Left ventricle myocardium superior (tissue), 1 donor: ENCODE measurements at places on chromosomes 2 and 18. TPM values are rescaled to one million over a fixed set of nuclear protein-coding genes. Genes with fewer than 3 reads are reported as not detected.
A peak's percentile ranks its signal among the peaks of the same experiment; 100 is the strongest.

ALK gene
- total RNA-seq, result not detected

LBX2 gene
- total RNA-seq, result 0.52 TPM

AOX1 gene
- total RNA-seq, result 8.7 TPM

AKAIN1 gene
- total RNA-seq, result not detected

HOXD11 gene
- total RNA-seq, result not detected

SPP2 gene
- total RNA-seq, result not detected

WDR12 gene
- total RNA-seq, result 64.4 TPM

CNGA3 gene
- not detected for total RNA-seq

WDFY1 gene
- total RNA-seq, result 12.4 TPM

SCYGR2 gene
- total RNA-seq, result not detected

CYS1 gene
- 3.0 TPM for total RNA-seq

CNTNAP5 gene
- total RNA-seq, result not detected

LDLRAD4 gene
- 26.0 TPM for total RNA-seq

DNA sequence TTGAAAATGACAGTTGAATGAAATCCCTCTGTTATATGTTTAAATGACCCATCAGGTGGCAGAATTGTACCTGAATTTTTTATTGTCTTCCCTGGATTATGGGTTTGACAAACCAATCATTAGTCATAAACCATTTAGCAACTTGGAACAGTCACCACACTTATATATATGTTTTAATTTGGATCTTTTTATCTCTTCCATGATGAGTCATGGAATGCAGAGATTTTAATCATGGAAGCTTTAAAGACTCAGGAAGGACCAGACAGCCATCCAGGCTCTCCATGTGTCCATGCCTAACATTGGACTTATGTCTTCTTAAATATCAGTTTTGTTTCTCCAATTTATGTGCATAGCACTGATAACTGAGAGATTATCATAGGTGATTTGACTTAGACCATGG is 188.3 kb upstream of the ZSWIM2 start:
- no peak for DNase-seq

GRCh38 chr2:220270481-220271070 is 643.1 kb downstream of the SLC4A3 start:
- no peak for DNase-seq

DNA sequence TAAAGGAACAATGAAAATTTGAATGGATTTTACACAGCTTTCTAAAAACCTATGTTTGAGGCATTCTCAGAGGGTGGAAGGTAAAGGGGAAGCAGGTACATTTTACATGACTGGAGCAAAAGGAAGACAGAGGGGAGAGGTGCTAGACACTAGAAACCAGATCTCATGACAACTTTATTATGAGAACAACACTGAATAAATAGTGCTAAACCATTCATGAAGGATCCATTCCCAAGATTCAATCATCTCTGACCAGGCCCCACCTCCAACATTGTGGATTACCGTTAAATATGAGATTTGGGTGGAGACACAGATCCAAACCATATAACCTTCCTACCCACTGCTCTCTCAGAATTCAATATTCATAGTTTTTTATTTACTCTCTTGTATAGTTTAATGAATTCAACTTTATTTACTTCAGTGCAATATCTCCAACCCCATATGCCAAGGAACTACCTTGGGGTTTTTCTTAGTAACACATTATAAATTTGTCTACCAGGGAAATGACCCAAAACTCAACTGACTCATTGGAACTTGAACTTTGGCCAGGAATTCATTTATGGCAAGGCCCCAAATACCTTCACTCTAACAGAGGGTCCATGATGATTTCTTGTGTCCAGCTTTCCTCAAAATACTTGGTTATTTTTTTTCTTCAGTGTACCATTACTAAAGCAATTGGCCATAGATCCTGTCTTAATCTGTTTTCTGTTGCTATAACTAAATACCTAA is 317.8 kb downstream of the GULP1 start:
- DNase-seq, result no peak

GRCh38 chr2:240326246-240326645 is 109.2 kb upstream of the GPC1 start:
- no peak for DNase-seq

DNA sequence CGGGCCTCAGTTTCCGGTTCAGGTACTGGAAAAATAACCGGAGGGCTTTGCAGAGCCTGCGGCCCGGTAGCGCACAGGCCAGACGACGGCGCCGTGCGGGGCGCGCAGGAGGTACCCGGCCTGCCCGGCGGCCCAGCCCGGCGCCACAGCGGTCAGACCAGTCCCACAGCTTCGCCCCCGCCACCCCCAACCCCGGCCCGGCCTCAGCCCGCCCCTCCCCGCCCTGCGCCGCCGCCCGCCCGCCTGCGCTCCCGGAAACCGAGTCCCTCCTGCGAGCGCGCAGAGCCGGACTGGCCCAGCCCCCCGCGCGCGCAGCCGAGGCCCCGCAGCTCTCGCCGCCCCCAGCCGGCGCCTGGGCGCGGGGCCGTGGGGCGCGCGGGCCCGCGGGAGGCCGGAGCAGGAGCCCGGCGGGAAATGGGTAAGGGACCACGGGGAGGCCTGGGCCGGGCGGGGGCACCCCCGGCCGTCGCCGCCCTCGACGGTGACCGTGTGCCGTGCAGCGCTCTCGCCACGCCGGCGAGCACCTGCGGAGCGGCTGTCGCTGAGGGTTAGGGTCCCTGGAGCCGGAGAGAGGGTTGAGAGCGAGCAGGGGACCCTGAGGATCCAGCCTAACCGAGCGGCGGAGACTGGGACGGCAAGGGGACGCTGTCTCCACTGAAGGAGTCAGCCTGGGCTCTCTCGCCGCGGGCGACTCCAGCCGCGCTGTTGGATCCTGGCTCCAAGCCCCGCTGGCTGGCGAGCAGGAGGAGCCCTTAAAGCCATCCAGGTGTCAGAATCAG is 16.5 kb upstream of the PSD4 start:
- DNase-seq, result peak; percentile 39

GRCh38 chr18:79139206-79139605 is 70.0 kb downstream of the ATP9B start:
- DNase-seq, result no peak

DNA sequence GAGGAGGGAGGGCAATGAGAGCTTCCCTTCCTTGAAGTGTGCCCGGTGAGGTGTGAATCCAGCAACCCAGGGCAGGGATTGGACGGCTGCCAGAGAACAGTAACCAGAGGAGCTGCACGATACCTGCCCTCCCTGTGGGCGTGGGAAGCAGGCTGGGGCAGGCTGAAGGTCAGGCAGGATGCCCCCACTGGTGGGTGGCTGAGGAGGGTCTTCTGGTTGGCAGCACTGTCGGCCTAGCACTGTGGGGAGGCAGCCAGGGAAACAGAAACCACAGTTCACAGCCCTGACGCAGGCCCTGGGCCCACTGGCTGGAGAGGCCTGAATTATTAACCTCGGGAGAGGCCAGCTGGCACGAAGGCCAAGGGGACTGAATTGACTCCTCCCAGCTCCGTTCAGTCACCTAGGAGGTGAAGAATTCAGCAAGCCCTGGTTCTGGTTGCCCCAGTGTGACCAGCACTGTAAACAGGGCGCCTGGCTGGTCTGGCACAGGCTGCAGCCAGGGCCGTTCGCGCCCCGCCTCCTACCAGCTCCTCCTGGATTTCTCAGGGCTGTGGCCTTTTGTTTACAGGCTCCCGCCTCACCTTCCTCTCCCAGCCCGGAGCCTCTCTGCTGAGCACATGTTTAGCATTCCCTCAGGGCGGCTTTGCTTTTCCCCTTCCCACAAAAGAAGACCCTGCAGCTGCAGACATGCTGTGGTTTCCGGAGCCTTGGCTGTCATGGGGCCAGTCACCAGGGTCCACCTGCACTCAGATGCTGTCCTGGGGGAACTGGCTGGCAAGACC is 97.8 kb downstream of the B3GNT2 start:
- DNase-seq, result peak; percentile 70

GRCh38 chr2:208049006-208049405 is 23.7 kb upstream of the PLEKHM3 start:
- no peak for DNase-seq

DNA sequence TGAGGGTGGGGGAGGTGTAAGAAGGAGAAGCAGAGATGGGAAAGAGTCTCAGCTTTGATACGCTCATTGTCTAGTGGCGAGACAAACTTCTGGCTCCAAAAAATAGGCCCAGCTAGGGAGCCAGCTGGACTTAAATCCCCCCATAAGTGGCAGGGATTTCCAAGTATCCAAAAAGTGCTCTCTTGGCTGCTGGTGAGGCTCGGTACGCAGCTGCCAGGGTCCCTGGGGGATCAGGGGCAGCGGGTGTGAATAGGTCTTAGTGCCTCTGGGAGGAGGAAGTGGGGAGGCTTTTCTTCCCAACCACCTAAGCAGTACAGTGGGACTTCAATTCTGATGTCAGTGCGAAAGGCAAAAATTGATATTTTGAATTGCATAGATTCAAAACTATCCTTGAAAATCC is 73.5 kb downstream of the ALK start:
- DNase-seq, result no peak

- no peak for DNase-seq
These were observed 28.3 kb downstream of the MALT1 start for GRCh38 chr18:58699551-58699950.

- no peak for DNase-seq
These were observed 45.9 kb upstream of the EGR4 start for GRCh38 chr2:73339201-73339600.

DNA sequence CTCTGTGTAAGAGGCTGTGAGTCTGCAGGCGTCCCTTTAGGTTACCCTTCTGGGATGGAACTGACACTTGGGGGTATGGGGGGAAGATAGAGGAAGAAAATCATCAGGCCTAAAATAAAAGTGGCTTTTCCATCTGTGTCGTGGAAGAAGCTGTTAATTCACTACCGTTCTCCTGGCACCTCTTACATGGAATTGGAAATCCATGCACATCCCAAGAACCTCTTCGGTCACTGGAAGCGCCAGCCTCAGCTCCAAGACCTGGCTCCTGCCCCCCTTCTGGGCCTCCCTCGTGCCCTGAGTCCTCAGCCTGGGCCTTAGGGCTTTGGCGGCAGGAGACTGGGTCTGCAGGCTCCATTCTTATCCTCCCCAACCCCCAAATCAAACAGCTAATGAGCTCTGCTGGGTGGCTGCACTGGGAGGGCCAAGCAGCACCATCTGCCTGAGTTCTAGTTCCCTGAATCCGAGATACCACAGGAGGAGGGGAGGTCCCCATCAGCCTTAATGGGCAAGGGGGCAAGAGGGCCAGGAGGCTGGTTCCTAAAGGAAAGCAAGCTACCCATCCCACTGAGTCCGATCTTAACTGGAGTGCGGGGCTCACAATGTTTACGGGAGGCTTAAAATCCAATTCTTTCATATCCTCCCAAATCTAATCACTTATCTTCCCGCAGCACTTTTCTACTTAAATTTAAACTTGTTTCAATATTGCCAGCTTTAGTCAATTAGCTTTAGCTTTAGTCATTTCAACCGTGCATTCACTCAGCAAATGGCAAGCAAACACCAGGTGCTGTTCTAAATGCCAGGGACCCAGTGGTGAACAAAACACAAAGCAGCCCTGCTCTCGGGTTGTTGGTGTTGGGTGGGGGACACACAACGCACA is 52.8 kb downstream of the FAM178B start:
- DNase-seq, result no peak

- DNase-seq, result no peak
These were observed 40.7 kb upstream of the BBS5 start for GRCh38 chr2:169438466-169439072.

GRCh38 chr2:240906141-240906910 is at the start of gene CROCC2:
Gene CROCC2, plus strand, starts transcription at chr2:240906336. Its CDS starts 178 bp downstream, at chr2:240906514.
- DNase-seq, result peak; percentile 17

GRCh38 chr18:39025531-39025930 is 1459.9 kb upstream of the CELF4 start:
- DNase-seq, result no peak

DNA sequence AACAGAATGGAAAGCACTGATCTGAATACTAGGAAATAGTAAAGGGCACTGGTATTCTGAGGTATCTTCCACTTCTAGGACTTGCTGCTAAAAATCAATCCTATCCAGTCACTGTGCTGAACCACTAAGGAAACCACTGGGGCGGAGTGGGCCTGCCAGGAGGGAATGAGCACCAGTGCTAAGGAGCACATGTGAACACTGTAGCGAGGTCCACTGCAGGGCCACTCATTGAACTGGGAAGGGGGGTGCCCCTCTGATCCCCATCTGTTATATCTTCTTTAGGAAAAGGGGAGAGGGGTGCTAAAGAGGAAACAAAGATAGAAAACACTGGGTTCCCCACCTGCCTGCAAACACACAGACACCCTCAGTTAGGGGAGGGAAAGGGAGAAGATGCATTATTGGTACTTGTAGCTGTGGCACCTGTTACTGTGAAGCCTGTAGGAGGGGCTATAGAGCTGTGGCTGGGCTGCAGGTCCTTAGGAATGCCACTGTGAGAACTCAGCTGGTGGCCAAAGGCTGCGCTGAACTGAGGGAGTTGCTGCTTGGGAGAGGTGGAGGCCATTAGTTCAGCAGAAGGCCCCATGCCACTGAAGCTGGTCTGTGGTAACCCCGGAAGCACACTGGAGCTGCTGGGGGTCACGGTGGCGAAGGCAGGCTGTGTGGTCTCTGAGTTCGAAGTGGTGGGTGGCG is 81.8 kb downstream of the INO80D start:
- DNase-seq, result no peak

- no peak for DNase-seq
These were observed 239.7 kb upstream of the FBXO11 start for GRCh38 chr2:48145845-48146452.

- DNase-seq, result no peak
These were observed 93.8 kb downstream of the ARL4C start for GRCh38 chr2:234403074-234403473.

- DNase-seq, result no peak
These were observed 12.1 kb upstream of the ARMC9 start for GRCh38 chr2:231186325-231186724.

DNA sequence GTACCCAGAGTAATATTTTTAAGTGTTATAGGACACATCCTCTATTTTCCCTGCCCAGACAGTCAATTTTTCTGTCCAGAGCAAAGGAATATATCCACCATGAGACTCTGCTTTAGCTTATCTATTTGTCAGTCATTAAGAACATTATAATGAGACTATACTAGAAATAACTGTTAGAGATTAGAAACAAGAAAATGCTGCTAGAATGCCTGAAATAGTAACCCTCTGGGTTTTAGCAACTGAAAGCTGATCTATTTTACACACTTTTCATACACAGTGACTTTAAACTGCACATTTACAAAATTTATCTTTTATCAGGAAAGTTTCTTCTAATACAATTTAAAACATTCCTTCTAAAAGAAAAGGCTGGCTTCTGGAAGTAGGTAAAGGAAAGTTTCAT is 39.6 kb downstream of the MBD2 start:
- no peak for DNase-seq

- no peak for DNase-seq
These were observed 15.8 kb downstream of the DAPL1 start for GRCh38 chr2:158810731-158811460.

DNA sequence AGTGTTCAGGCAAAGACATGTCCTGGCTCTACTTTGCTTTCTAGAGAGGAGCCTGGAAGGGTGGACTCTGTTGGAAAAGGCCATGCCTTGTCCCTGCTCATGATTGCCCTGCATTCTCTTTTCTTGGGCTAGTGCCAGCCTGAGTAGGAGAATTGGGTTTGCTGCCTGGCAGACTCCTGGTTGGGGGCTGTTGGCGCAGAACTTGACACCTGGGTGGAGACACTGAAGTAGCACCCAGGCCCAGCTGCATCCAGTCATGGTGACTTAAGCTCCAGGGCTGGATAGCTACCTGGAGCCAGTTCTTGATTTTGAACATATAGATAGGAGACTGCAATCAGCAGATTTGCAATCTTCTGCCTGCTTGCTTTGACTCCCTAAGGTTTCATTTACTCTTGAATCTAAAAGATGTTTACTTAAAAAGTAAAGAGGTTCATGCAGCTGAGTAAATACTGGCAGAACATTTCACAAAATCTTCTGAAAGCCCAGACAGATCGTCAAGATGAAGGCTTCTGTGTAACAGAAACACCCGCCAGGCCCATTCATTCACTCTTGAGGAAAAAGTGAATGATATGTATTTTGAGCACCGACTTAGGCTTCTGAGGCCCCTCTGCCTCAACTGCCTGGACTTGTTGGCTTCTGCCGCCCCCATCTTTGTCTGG is 38.0 kb upstream of the YWHAQ start:
- DNase-seq, result no peak
